ENCODE measurements at places on chromosomes 5 and 9.

GRCh38 chr5:91787718-91788117, 404.6 kb upstream of the ARRDC3 start:
- DNase-seq = no peak

- DNase-seq = no peak
Measured at GRCh38 chr5:96922499-96923244, 13.2 kb upstream of the LNPEP start.

DNA sequence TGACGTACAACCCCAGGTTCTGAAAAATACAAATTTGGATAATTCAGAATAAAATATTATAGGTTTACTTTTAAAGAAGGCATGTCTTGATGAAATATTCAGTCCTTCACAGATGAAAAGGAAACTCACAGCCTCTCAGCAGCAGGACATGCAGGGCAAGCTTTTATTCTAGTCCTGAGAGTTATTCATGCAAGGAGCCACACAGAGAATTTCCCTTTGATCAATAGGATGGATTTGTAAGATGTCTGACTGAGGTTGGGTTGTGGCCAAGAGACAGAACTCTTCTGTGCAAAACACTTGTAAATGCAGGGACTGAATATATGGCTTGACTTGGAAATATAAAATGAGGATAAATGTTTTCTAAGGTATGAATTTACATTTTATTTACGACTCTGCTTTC, 48.8 kb upstream of the TBCA start:
- no peak for DNase-seq

GRCh38 chr5:67515020-67515689, 318.6 kb upstream of the CD180 start:
- DNase-seq = no peak

- no peak for DNase-seq
Measured at GRCh38 chr5:15927710-15928380, 251.7 kb downstream of the MARCHF11 start.

DNA sequence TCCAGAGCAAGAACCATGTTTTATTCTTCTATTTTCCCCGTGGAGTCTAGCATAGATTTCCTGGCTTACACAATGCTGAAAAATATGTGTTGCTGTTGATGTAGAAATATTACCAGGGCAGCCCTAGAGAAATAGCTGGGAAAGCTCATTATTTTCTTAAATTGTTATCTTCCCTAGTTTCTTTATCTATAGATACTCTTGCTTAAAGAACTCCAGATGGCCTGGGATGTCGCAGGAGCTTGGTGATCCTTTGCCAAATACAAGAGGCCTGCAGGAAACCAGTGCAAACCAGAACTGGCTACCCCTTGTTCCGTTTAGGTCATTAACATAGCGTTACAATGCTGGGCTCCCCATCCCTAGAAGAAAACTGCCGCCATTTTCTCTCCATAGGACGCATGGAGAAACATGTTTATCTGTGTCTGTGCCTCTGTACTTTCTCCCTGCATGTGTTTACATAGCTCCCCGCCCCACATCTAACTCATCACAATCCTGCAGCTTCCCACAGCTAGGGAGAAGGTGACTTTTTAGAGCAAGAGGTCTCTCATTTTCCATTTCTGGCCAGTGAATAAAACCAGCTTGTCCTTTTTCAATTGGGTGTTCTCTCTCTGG, 6.4 kb downstream of the PRLR start:
- no peak for DNase-seq

Data from hematopoietic multipotent progenitor cell treated with erythropoietin and hydrocortisone succinate and interleukin-3 and kit ligand, for 15 days (in vitro differentiated cells).